ENCODE measurements at places on chromosomes 4 and X. TPM values are rescaled to one million over a fixed set of nuclear protein-coding genes. Genes with fewer than 3 reads are reported as not detected.
A peak's percentile ranks its signal among the peaks of the same experiment; 100 is the strongest.

- H3K4me1 ChIP-seq = no peaks in the 10 kb centered on the region
- no peaks in the 10 kb centered on the region for H3K27me3 ChIP-seq
- no peak overlapping the region for H3K27ac ChIP-seq
- DNase-seq = no peak
- H3K36me3 ChIP-seq = no peaks in the 10 kb centered on the region
Measured at GRCh38 chr4:99847362-99847976, 30.8 kb downstream of the DAPP1 start.

- H3K27ac ChIP-seq = no peak overlapping the region
- no peaks in the 10 kb centered on the region for H3K36me3 ChIP-seq
- H3K27me3 ChIP-seq = no peaks in the 10 kb centered on the region
Measured at GRCh38 chr4:23001478-23001877, 308.7 kb downstream of the GBA3 start.

- no peak overlapping the region for H3K4me3 ChIP-seq
- H3K36me3 ChIP-seq = no peaks in the 10 kb centered on the region
- no peaks in the 10 kb centered on the region for H3K27me3 ChIP-seq
Measured at GRCh38 chr4:133620555-133620954, 471.5 kb downstream of the PCDH10 start.

- no peak overlapping the region for H3K27ac ChIP-seq
- no peaks in the 10 kb centered on the region for H3K27me3 ChIP-seq
- H3K4me1 ChIP-seq = no peaks in the 10 kb centered on the region
Measured at GRCh38 chr4:114249561-114249960, 270.1 kb upstream of the ARSJ start.

- DNase-seq = no peak
- peaks cover 14% of the 10 kb centered on the region for H3K4me1 ChIP-seq
- no peaks in the 10 kb centered on the region for H3K27me3 ChIP-seq
- no peaks in the 10 kb centered on the region for H3K36me3 ChIP-seq
Measured at GRCh38 chr4:41069838-41070237, 144.5 kb downstream of the APBB2 start.

GRCh38 chr4:120081726-120082125, 15.1 kb upstream of the MAD2L1 start:
- DNase-seq = no peak
- H3K27ac ChIP-seq = no peak overlapping the region
- H3K36me3 ChIP-seq = no peaks in the 10 kb centered on the region
- H3K27me3 ChIP-seq = no peaks in the 10 kb centered on the region
- H3K4me3 ChIP-seq = no peak overlapping the region

DNA sequence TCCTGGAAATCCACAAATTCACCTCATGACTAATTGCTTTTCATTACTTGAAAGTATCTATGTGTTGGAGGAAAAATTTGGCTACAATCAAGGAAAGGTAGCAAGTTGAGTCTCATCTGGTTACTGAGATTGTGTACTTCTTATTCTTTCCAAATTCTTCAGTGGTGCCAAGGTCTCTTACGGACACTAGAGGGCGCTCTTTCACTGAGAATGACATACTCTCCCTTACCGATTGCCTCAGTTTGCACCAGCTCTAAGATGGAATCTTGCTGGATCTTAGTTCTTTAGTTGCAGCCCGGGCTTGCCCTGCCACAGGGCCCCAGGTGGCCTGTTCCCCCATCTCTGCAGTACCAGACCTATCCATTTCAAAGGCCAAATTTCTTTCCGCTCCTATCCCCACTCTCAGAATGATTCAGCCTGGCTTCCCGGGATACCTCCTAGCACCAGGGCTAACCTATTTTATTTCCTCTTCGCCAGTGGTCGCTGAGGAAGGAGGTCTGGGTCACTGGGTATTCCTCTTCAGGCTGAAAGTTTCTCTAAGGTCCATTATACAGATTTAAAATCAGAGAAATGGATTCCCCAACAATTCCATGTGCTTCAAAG, 24.6 kb upstream of the GPR50 start:
- no peak for DNase-seq
- H3K36me3 ChIP-seq = no peaks in the 10 kb centered on the region
- no peak overlapping the region for H3K4me3 ChIP-seq
- H3K27me3 ChIP-seq = no peaks in the 10 kb centered on the region
- no peaks in the 10 kb centered on the region for H3K4me1 ChIP-seq

GRCh38 chrX:136468391-136469103, 19.2 kb upstream of the BRS3 start:
- DNase-seq = no peak
- H3K27me3 ChIP-seq = no peaks in the 10 kb centered on the region
- no peaks in the 10 kb centered on the region for H3K36me3 ChIP-seq
- no peaks in the 10 kb centered on the region for H3K4me1 ChIP-seq
- H3K27ac ChIP-seq = no peak overlapping the region

GRCh38 chrX:69808375-69808774, 192.5 kb downstream of the EDA start:
- no peak for DNase-seq
- no peak overlapping the region for H3K4me3 ChIP-seq
- no peaks in the 10 kb centered on the region for H3K36me3 ChIP-seq
- H3K27ac ChIP-seq = no peak overlapping the region

- H3K4me3 ChIP-seq = no peak overlapping the region
- no peaks in the 10 kb centered on the region for H3K27me3 ChIP-seq
- no peaks in the 10 kb centered on the region for H3K36me3 ChIP-seq
- H3K4me1 ChIP-seq = peaks cover 10% of the 10 kb centered on the region
- no peak for DNase-seq
Measured at GRCh38 chr4:156778606-156779005, 193.0 kb downstream of the PDGFC start.

The RAB9B gene
- total RNA-seq = 5.5 TPM

- no peaks in the 10 kb centered on the region for H3K27me3 ChIP-seq
- H3K4me1 ChIP-seq = no peaks in the 10 kb centered on the region
- no peaks in the 10 kb centered on the region for H3K36me3 ChIP-seq
- H3K27ac ChIP-seq = no peak overlapping the region
- no peak overlapping the region for H3K4me3 ChIP-seq
Measured at GRCh38 chrX:19127649-19128168, 5.4 kb upstream of the ADGRG2 start.

- H3K36me3 ChIP-seq = no peaks in the 10 kb centered on the region
- H3K4me3 ChIP-seq = no peak overlapping the region
- no peak for DNase-seq
- H3K27me3 ChIP-seq = no peaks in the 10 kb centered on the region
- no peaks in the 10 kb centered on the region for H3K4me1 ChIP-seq
Measured at GRCh38 chr4:55807556-55807955, 12.0 kb upstream of the EXOC1L start.

DNA sequence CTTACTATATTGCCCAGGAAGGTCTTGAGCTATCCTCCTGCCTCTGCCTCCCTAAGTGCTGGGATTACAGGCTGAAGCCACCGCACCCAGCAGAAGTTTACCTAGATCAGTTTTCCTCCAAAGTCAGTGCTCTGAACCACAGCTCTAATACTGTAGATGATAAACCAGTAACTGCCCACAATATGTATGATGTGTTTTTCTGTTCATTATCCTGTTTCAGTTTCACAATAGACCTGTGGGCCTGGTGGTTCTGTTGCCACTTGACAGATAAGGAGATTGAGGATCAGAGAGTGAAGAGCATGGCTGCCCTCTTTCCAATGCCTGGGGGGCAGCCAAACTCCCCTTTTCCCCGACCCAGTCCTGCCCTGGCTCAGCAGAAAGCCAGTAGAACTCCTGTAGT, 87.0 kb downstream of the EFNB1 start:
- no peak for DNase-seq
- no peak overlapping the region for H3K27ac ChIP-seq
- H3K4me1 ChIP-seq = no peaks in the 10 kb centered on the region

The LAS1L gene
- 7.2 TPM for total RNA-seq

The UGT2B10 gene
- not detected for total RNA-seq

The LDOC1 gene
- total RNA-seq = 1.7 TPM

DNA sequence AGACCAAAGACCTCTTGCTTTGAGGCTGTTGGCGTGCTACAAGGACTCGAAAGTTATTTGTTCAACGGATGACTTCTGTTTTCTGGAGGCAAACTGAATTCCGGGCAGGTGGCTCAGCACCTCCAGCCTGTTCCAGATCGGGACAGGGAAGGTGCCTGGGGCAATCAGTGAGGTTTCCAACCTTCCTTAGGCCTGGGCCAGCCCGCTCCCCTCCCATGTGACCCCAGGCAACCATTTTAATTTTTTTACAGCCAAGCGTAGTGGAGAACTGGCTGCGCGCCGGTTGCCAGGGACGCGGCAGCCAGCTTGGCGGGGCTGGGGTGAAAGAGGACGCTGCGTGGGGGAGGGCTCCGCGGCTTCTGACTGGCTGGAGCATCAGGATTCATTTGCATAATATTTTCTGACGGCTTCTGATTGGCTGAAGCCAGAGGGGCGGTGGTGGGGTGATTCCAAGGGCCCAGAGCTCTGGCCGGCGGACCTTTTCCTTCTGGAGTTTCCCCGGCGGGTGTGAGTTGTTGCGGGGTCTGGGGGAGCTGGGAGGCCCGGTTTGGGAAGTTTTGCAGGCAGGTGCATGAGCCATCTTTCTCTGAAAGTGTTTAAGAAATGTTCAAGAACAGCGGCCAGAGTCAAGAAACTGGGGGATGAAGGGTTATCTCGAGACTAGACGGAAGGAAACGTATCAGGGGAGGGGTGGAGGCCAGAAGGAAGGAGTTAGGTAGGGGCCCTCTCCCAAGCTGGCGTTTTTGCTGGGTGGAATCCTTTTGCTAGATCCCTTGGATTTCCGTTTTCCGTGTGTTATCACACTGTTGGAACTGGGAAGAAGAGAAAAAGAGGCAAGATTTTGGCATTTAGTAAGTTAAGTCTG, at the start of gene MID1IP1:
Gene MID1IP1 (plus strand): TSS at position 479 of the 865 bp plus-strand sequence. CDS start 3,488 bp downstream, outside the sequence.
- peak within 1 kb of the TSS; percentile 93 for H3K27ac ChIP-seq
- peak within 1 kb of the TSS; percentile 74 for H3K4me3 ChIP-seq
- H3K27me3 ChIP-seq = no peaks in the 10 kb centered on the region
- peak; percentile 94 for DNase-seq

GRCh38 chrX:33908074-33908473, 224.0 kb downstream of the FAM47A start:
- H3K4me3 ChIP-seq = no peak overlapping the region
- H3K27ac ChIP-seq = no peak overlapping the region
- no peaks in the 10 kb centered on the region for H3K27me3 ChIP-seq
- H3K36me3 ChIP-seq = no peaks in the 10 kb centered on the region
- no peaks in the 10 kb centered on the region for H3K4me1 ChIP-seq

The SLC7A11 gene
- not detected for total RNA-seq

DNA sequence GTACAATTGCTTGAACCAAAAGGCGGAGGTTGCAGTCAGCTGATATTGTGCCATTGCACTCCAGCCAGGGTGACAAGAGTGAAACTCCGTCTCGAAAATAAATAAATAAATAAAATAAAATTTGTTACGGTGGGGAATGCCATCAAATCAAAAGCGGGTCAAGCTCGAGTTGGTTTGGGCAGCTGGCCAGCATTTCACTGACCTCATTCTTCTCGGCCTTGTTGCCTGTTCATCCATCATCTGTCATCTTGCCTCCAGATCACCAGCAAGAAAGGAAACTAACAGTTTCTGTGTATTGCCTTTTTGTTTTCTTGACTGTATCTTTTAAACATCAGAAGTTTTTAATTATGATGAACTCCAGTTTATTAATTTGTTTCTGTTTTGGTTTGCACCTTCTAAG, 31.5 kb upstream of the KLHL2 start:
- H3K4me3 ChIP-seq = no peak overlapping the region
- H3K27ac ChIP-seq = no peak overlapping the region
- H3K27me3 ChIP-seq = no peaks in the 10 kb centered on the region
- no peaks in the 10 kb centered on the region for H3K36me3 ChIP-seq
- no peak for DNase-seq

The TAF7L gene
- total RNA-seq = not detected

- no peak overlapping the region for H3K27ac ChIP-seq
- H3K27me3 ChIP-seq = no peaks in the 10 kb centered on the region
- no peaks in the 10 kb centered on the region for H3K36me3 ChIP-seq
- no peak overlapping the region for H3K4me3 ChIP-seq
- H3K4me1 ChIP-seq = peaks cover 8% of the 10 kb centered on the region
- no peak for DNase-seq
Measured at GRCh38 chr4:101018836-101019235, 328.5 kb downstream of the PPP3CA start.

GRCh38 chr4:24172406-24172805, 282.6 kb upstream of the PPARGC1A start:
- H3K27me3 ChIP-seq = no peaks in the 10 kb centered on the region
- no peak for DNase-seq
- H3K4me1 ChIP-seq = no peaks in the 10 kb centered on the region
- H3K4me3 ChIP-seq = no peak overlapping the region
- no peaks in the 10 kb centered on the region for H3K36me3 ChIP-seq

GRCh38 chrX:151801980-151802379, 67.4 kb downstream of the CNGA2 start:
- no peak for DNase-seq
- no peaks in the 10 kb centered on the region for H3K27me3 ChIP-seq
- no peaks in the 10 kb centered on the region for H3K4me1 ChIP-seq
- H3K4me3 ChIP-seq = no peak overlapping the region

The PAGE2B gene
- not detected for total RNA-seq

- H3K36me3 ChIP-seq = no peaks in the 10 kb centered on the region
- H3K27me3 ChIP-seq = no peaks in the 10 kb centered on the region
- no peaks in the 10 kb centered on the region for H3K4me1 ChIP-seq
- no peak overlapping the region for H3K27ac ChIP-seq
- no peak for DNase-seq
- no peak overlapping the region for H3K4me3 ChIP-seq
Measured at GRCh38 chr4:152050106-152050505, 289.3 kb upstream of the GATB start.

DNA sequence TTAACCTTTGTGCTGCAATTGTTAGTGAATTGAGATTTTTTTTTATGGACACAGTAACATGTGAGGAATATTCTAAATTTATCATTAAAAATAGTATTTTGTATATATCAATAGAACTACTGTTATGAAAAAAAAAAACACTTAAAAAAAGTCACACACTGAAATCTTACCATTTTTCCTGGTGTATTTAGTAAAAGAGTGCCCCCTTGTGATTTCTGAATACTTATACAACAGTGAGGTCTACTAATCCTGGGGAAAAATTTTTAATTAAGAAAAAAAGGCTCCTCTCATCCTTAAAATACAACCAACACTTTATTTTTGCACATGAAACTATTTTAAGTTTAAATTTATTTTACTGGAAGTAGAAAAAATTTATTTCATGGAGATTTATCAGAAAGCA, 56.4 kb upstream of the SPOCK3 start:
- H3K27me3 ChIP-seq = no peaks in the 10 kb centered on the region
- H3K27ac ChIP-seq = no peak overlapping the region
- H3K4me3 ChIP-seq = no peak overlapping the region
- no peak for DNase-seq
- no peaks in the 10 kb centered on the region for H3K4me1 ChIP-seq

Data from gastrocnemius medialis (tissue), 4 donors.